ENCODE measurements at places on chromosomes 5 and 9. TPM values are rescaled to one million over a fixed set of nuclear protein-coding genes. Genes with fewer than 3 reads are reported as not detected.

ORM2 gene
- 0.17 TPM for polyA plus RNA-seq

CARTPT gene
- not detected for polyA plus RNA-seq

PRLR gene
- 53.2 TPM for polyA plus RNA-seq

NUTM2F gene
- polyA plus RNA-seq: not detected

MEIKIN gene
- polyA plus RNA-seq: not detected

MYORG gene
- 10.2 TPM for polyA plus RNA-seq

TMEM8B gene
- 29.0 TPM for polyA plus RNA-seq

PCDH12 gene
- polyA plus RNA-seq: 15.6 TPM

SMARCA2 gene
- 134 TPM for polyA plus RNA-seq

SSNA1 gene
- 42.9 TPM for polyA plus RNA-seq

SPATA31E1 gene
- polyA plus RNA-seq: not detected

BSPRY gene
- 9.2 TPM for polyA plus RNA-seq

PLPPR1 gene
- 20.6 TPM for polyA plus RNA-seq

CHSY3 gene
- polyA plus RNA-seq: 4.9 TPM

PCDHGA7 gene
- 2.2 TPM for polyA plus RNA-seq

GDNF gene
- 15.2 TPM for polyA plus RNA-seq
